Caudate nucleus (tissue), 63 donors: ENCODE measurements at places on chromosomes 13 and 19.

GRCh38 chr19:31352782-31353651 is 3.8 kb upstream of the TSHZ3 start:
- no peak for DNase-seq

GRCh38 chr19:51729781-51730180 is 6.0 kb upstream of the HAS1 start:
- DNase-seq = no peak

GRCh38 chr19:2567580-2567979 is 91.7 kb downstream of the GADD45B start:
- DNase-seq = no peak

DNA sequence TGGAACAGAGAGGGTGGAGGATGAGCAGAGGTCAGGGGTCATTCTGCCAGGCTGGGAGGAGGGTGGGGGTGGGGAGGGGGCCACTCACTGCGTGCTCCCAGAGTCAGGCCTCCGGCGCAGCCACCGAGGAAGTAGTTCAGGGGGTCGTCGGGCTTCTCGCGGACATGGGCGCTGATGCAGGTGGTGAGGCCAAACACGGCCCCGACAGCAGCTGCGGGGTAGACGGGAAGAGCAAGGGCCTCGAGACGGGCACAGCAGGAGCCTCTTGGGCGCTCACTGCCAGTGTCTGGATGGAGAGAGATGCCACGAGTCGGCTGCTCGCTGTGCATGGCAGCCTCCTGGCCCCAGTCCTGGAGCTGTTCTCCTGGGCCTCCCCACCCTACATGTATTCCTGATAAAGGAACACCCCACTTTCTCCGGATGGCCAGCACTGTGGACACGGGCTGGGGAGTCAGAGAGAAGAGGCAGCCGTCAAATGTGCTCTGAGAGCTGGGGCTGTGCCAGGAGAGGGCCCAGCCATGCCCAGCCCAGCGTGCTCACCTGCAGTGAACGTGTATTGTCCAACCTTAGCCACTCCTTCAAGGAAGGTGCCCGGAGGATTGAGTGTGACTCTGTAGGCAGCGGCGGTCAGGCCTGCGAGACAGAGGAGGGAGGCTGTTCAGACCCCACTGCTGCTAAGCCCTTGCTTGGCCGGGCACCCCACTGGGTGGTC is 7.1 kb downstream of the NDUFA11 start:
- no peak for DNase-seq

GRCh38 chr13:50998326-50998725 is 88.7 kb downstream of the RNASEH2B start:
- DNase-seq = no peak

DNA sequence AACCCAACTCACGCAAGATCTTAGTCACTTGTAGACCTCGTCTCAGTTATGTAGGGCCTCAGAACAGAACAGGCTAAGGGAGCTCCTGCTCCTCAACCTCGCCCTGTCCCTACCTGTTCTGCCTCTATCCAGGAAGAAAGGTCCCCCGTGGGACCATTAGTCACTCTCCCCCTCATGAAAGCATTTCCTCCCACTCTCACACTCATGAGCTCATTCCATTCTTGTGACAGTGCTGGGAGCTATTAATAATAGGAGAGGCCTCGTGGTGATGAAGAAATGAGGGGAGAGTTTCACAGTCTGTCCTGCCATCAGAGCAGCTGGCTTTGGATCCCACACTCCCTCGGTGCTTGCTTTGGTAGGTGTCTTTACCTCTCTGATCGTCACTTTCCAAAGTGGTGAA is 10.2 kb downstream of the PPP2R1A start:
- DNase-seq = no peak

- DNase-seq = no peak
Observed at GRCh38 chr19:3129112-3129511, 6.7 kb upstream of the GNA15 start.

DNA sequence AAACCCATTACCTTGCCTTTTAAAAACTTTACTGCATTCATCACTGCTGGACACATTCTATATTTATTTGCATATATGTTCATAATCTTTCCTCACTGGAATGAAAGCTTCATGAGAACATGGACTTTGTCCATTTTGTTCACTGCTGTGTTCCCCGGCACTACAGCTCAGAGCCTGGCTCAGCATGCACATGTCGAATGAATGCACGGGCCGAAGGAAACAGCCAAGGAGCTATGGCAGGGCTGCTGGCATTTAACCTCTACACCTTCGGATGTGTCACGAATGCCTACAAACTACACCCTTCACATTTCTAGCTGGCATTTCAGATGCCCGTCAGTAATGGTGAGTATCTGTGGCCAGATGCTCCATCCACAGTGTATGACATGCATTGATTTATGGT is 7.6 kb downstream of the MTIF3 start:
- DNase-seq = no peak

DNA sequence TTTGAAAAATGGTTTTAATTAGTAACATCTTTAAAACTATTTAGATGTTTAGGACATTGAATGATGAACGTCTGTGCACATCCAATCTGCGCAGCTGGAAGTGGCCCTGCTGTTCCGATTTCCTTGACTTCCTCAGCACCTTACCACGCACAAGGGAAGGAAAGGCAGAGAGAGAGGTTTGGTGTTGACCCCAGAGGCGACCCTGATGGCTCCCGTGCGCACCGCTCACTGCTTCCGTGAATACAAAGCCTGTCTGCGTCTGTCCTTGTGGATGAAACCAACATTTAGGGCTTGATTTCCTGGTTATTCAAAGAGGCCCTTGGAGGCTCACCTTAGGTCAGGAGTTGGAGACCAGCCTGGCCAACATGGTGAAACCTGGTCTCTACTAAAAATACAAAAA is 8.5 kb downstream of the MCF2L start:
- no peak for DNase-seq
